ENCODE measurements at places on chromosomes 2 and 18.

GRCh38 chr2:96207774-96208142 is 869 bp downstream of the STARD7 start:
- DNase-seq: no peak

GRCh38 chr2:67048314-67048713 is 348.8 kb upstream of the ETAA1 start:
- DNase-seq: no peak

GRCh38 chr2:156124458-156124857 is 208.1 kb downstream of the NR4A2 start:
- no peak for DNase-seq

GRCh38 chr18:2985628-2986027 is 27.3 kb downstream of the LPIN2 start:
- no peak for DNase-seq

DNA sequence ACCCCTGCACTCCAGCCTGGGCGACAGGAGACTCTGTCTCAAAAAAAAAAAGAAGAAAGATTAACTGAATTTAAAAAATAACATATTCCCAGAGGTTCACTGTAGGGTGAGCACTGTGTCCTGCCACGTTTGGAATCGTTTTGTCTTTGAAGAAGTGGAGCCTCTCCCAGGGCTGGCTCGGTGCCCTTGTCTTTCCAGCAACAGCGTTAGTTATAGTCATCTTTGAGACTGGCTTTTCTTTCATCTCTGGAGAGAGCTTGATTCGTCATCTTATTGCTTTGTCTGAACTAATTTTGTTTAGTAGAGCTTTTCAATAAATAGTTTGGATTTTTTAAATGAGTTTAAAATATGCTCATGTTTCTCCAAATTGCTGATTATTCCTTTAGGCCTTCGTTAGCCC is 50.5 kb downstream of the IMPA2 start:
- no peak for DNase-seq

DNA sequence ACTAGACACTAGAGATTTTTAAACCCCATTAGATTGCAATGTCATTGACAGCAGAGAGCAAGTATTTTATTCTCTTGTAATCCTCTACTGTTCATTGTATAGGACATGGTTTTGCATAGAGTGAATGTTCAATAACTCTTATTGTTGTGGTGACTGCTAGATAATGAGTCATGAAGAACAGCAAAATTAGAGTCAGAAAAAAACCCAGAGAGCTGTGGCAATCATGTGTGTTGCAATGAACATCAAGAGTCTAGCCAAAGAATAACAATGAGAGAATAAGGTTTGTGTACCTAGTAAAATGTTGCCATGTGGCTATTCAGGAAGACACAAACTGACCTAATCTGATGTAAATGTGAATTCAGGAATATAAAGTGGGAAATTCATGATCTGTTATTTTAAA is 684.0 kb downstream of the DSC3 start:
- DNase-seq: no peak

Data from H54 (cell line).